Caudate nucleus (tissue), 63 donors: ENCODE measurements at places on chromosomes 13 and 19.

- DNase-seq, result no peak
Observed at GRCh38 chr13:95677564-95678266, 776 bp downstream of the DNAJC3 start.

- DNase-seq, result no peak
Observed at GRCh38 chr19:5718579-5719273, 1.2 kb downstream of the LONP1 start.

- no peak for DNase-seq
Observed at GRCh38 chr19:2097203-2097885, 629 bp downstream of the IZUMO4 start.

GRCh38 chr19:33493401-33494275, 28.0 kb downstream of the PEPD start:
- DNase-seq, result no peak

DNA sequence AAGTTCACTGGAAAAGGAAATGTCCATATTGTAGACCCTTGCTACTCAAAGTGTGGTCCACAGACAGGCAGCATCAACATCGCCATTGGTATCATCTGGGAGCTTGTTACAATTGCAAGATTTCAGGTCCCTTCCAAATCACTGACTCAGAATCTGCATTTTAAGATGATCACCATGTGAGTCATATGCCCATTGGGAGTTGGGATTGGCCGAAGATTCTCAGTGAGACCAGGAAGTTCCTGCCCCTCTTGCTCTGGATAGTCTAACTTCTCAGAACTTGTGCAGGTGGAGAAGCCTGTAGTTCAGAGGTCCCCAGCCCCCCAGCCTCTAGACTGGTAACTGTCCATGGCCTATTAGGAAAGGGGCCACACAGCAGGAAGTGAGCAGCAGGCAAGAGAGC, 48.9 kb upstream of the URAD start:
- DNase-seq, result no peak

- DNase-seq, result no peak
Observed at GRCh38 chr13:25248071-25248470, 39.2 kb downstream of the MTMR6 start.

DNA sequence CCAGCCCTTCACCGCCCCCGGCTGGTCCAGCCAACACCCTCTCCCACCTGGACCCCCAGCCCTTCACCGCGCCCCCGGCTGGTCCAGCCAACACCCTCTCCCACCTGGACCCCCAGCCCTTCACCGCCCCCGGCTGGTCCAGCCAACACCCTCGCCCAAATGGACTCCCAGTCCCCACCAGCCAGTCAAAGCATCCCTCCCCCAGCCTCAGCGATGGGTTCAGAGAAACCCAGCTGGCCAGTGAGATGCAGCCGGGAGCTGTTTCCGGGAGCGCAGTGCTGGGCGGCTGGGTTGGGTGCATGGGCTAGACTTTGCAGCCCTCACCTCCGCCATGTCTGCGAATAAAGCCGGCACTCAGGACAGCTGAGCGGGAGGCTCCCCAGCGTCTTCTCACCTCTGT, 6.5 kb upstream of the CDC34 start:
- no peak for DNase-seq

GRCh38 chr13:83765796-83766195, 116.5 kb downstream of the SLITRK1 start:
- DNase-seq, result peak; percentile 42

DNA sequence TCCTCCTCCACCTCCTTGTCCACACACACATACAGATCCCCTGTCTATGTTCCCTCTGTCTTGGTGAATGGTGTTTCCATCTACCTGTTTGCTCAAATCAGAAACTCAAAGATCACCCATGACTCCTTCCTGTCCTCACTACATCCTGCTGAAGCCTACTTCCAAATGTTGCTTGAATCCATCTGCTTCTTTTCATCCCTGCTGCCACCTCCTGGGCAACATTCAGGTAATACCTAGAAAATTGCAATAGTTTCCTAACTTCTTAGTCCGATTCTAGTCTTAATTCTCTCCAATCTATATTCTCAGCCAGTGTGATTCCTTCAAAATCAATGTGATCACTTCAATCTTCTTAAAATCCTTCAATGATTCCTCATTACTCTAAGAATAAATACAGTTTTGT, 155.5 kb upstream of the STARD13 start:
- no peak for DNase-seq

DNA sequence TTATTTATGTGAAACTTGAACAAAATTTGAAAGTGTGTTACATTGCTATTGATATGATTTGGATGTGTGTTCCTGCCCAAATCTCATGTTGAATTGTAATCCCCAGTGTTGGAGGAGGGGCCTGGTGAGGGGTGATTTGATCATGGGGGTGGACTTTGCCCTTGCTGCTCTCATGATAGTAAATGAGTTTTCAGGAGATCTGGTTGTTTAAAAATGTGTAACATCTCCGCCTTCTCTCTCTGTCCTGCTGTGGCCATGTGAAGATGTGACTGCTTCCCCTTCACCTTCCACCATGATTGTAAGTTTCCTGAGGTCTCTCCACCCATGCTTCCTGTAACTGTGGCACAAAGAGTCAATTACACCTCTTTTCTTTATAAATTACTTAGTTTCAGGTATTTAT, 1731.0 kb downstream of the SLITRK5 start:
- DNase-seq, result no peak

DNA sequence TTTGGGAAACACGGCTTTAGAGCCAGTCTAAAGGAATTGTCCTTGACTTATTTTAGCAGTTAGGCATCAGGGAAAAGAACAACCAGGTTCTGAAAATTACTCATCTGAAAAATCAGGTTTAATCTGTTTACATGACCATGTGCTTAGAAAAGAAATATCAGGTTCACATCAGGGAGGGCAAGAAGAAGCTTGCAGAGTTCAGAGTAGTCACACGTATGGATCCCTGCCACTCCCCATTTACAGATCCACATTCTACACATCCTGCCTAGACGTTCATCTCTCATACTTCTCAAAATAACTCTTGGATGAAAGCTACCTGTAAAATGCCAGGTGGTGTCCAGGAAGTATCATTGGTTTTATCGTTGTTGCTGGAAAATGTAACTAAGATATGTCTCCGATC, 14.0 kb upstream of the PHF11 start:
- no peak for DNase-seq

DNA sequence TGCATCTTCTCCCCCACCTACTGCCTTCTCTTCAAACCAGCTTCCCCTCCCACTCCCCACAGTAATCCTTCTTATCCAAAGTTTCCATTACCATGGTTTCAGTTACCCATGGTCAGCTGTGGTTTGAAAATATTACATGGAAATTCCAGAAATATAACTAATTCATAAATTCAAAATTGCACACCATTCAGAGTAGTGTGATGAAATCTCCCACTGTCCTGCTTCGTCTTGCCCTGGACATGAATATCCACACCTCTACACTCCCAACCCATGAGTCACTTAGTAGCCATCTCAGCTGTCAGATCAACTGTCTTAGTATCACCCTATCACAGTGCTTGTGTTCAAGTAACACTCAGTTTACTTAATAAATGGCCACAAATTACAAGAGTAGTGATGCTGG, 3.8 kb upstream of the KCTD12 start:
- no peak for DNase-seq

- DNase-seq, result no peak
Observed at GRCh38 chr13:111540486-111540885, 220.0 kb downstream of the TEX29 start.

DNA sequence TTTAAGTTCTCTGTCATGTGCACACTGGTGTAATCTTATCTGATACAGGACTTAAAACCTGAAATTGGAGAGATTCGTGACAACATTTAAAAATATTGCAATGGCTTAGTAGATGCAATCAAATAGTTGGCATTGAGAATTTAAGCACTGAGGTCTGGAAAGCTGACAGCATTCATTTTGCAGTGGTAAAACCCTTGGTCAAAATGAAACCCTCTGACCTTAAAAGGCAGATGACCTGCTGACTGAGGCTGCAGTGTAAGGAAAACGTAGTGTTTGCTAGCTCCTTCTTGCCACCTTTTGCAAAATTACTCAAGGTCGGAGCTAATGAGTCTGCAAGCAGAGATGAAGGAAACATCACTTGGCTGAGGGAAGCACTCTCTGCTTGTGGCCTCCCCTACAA, 150.6 kb downstream of the KCTD12 start:
- DNase-seq, result no peak

DNA sequence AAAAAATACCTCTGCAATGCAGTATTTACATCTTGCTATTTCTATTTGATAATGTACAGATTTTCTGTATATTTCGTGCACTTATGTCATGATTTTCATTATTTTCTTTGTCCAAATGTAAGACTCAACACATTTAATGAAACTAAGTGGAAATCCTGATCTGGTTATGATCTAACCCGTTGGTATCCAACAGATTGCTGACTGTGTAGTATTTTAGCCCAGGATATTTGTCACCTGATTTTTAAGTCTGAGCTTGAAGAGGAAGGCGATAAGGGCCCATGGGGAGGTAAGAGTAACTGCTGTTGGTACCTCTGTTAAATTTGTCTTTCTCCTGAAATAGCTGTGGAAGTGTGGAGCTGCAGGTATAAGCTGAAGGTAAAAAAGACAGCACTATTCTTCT, 45.3 kb downstream of the WASF3 start:
- DNase-seq, result no peak

GRCh38 chr13:109816112-109816807, 29.9 kb upstream of the IRS2 start:
- DNase-seq, result no peak

DNA sequence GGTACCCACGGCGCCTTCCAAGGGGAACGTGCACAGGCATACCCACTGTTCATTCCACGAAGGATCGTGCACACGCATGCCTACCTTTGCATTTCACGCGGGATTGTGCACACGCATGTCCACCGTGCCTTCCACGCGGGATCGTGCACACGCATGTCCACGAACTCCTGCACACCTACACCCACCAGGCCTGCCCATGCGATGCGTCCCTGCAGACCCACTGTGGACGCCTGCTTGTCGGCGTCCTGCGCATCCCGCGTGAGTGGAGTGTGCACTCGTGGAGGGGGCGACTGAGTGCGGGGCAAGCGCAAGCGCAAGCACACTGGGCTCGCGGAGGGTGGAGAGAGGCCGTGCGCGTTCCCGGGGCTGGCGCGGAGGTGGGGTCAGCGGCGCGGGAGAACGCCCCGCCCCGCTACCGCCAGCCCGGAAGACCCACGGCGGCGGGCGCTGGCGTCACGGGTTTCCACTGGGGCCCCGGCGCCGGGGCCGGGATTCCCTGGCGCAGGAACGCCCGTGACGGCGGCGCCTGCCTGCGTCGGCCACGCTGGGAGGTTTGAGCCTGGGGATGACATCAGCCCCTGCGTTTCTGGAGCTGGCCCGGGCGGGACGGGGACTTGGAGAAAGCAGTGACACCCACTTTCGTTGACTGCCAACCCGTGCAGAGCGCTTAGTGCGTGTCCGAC, 18.7 kb downstream of the GADD45B start:
- DNase-seq, result peak; percentile 65

- no peak for DNase-seq
Observed at GRCh38 chr19:45123440-45123850, 30.5 kb downstream of the PPP1R37 start.

DNA sequence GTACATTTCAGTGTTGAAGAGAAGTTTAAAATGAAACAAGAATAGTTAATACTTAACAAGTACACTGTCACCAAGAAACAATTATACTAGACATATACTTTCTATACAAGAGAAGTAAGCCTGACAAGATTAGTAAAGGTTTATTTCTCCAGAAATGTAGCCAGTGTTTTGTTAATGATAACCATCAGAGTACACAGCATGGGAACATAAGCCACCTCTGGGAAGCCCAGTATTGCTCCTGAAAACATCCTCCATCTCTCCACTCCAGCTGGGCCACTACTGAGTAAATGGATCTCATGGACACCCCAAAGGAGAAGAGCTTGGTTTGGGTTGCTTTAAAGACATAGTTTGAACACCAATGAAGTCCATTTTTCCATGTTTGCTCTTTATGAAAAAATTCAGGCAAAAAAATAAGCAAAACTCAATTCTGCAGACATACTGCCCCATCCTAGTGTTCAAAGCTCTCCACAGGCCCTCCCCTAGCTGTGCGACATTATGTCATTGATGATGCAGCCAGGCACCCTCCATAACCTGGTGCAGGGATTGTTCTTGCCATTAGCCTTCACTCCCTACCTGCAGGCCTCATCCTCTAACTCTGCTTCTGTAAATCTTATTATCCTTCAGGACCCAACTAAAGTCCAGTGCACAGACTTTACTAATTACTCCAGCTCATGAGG, 61.9 kb downstream of the LHFPL6 start:
- no peak for DNase-seq

DNA sequence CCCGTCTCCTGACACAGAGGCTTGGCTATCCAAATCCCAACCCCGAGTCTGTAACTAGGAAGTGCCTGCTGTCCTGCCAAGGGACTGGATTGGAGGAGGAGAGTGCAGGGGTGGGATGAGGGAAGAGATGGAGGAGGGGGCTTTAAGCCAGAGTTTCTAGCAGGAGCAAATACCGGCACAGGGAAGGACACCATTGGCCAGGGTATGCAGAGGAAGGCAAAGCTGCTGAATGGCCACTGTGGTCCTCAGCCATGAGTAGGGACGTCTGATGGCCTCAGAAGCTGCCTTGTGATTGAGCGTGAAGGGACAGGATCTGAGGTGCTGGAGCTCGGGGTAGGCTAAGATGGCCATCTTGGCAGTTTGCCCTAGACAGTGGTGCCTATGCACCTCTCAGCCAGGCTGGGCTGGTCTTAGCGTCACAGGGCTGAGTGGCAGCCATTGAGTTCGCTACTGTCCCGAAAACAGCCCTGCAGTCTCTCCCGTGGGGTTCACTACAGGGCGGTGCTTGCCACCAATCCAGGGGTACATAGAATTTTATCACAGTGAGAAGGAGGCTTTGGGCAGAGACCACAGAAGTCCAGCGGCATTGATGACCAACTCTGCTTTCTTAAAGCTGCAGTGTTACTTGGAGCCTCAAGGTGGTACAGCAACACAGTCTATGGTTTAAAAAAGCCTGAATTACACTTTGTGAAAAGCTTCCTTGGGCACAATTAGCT, 61.8 kb downstream of the AKAP11 start:
- DNase-seq, result no peak

GRCh38 chr13:49165798-49166752, 54.1 kb upstream of the MLNR start:
- DNase-seq, result no peak

GRCh38 chr19:18650468-18651041, 13.7 kb downstream of the KLHL26 start:
- no peak for DNase-seq

DNA sequence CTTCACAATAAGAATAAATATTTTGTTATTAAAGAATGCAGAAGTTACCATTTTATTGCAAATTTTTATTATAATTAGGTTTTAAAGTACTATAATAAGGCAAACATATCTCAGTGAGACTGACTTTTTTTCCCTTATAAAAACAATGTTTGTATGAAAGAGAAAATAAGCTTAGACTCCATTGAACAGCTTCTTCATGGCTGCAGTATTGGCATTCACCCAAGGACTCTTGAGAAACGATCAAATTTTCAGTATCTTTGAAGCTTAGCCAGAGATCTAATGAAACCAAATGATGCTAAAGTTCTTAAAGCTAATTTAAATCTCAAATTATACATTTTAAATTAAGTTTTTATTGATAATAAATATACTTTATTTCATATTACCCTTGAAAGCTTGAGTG, 128.3 kb downstream of the GGACT start:
- no peak for DNase-seq
